SK-MEL-5 (cell line): ENCODE measurements at places on chromosomes 4 and X.

DNA sequence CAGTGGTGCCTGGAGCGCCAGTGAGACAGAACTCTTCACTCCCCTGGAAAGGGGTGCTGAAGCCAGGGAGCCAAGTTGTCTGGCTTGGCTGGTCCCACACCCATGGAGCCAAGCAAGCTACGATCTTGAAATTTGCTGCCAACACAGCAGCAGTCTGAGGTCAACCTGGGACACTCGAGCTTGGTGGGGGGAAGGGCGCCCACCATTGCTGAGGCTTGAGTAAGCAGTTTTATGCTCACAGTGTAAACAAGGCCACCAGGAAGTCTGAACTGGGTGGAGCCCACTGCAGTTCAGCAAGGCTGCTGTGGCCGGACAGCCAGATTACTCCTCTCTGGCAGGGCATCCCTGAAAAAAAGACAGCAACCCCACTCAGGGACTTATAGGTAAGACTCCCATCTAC is 149.5 kb downstream of the EDA2R start:
- DNase-seq, result no peak

- no peak for DNase-seq
These were observed at the start of gene FAAH2 for GRCh38 chrX:57286507-57287251. Gene FAAH2 (plus strand): TSS chrX:57286706. CDS start chrX:57286826, 120 bp downstream.

- DNase-seq, result peak; percentile 64
These were observed 759.6 kb downstream of the RAB28 start for GRCh38 chr4:12724510-12724909.

DNA sequence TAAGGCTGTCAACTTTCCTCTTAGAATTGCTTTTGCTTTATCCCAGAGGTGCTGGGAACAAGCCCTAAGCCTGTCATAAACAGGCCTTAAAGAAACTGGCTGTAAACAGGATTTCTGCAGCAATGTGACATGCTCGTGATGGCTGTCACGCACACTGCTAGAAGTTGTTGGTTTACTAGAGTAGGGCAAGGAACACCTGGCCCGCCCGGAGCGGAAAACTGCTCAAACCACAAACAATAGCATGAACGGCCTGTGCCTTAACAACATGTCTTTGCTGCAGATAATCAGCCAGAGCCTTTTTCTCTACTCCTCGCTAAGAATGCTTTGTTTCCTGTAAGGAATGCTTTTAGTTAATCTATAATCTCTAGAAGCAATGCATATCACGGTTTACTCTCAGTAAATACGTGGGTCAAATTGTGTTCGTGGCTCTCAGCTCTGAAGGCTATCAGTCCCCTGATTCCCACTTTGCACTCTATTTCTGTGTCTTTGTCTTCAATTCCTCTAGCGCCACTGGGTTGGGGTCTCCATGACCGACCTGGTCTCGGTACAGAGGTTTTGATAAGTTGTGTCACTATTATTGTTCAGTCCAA is 318.3 kb downstream of the GLUD2 start:
- DNase-seq, result no peak

GRCh38 chrX:6225911-6226595 is 2.6 kb downstream of the NLGN4X start:
- no peak for DNase-seq

- DNase-seq, result no peak
These were observed 6.9 kb downstream of the CXCL10 start for GRCh38 chr4:76016393-76016792.

DNA sequence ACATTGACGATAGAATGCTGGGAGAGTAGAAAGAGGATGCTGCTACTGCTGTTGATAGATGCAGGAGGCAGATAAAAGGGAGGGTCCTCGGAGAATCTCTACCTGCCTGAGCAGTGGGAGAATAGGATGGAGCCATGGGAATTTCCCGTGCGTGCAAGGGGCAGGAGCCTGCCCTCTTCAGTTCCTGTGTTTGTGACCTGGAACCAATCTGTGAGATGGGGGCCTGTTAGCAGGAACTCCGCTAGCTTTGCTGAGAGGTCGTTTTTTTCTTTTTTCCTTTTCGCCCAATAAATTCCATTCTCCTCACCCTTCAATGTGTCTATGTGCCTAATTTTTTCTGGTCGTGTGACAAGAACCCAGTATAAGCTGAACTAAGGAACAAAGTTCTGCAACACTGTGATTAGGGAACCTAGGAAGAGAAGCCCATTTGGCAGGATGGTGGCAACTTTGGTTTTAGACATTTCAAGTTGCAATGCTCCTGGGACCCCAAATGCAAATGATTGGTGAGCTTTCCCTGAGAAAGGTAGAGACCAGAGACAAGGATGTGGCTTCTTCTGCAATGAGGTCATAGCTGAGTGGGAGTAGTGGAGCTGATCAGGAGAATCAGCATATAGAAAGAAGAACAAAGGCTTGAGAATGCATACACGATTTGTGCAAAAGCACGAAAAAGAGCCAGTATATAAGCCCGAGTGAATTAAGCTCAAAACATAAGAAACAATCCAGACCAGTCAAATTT is 23.9 kb downstream of the SLC39A8 start:
- no peak for DNase-seq

DNA sequence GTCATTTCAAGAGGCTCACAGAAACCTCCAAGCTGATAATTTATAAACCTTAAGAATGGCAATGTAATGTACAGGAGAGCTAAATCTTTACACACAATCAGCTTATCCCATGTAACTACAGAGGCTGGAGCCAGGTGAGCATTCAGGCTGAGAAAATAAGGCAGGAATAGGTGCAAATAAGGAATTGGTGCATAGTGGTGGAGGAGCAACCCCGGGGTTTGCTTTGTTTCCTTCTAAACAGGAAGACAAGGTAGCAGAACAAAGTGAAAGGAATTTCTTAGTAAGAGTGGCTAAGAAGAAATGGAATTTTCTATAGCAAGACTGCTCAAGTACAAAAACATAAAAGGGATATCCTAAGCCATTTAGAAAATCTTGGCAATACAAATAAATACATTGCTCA is 82.4 kb downstream of the NR3C2 start:
- no peak for DNase-seq
